ENCODE measurements at places on chromosomes 1 and 21.

- no peak for DNase-seq
Observed at GRCh38 chr1:165327538-165327937, 29.0 kb downstream of the LMX1A start.

DNA sequence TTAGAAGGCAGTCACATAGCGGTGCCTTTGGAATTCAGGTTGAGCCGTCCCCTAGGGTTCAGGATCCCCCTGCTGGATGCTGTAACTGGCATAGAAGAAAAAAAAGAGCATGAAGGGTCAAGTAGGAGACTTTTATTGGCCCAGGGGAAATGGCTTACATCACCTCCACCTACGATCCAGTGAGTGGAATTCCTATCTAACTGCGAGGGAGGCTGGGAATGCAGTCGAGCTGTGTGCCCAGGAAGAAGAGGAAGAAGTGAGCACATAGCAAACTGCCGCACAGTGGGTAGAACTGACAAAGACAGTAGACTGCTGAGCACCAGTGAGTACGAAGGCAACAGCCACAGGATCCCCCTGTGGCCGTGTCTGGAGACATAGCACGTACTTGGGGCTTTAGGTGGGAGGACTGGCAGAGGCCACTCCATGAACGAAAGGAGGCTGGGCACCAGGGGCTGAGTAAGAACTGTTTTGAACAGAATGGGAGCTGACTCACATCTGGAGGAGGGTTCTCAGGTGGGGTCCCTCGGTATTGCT is 79.2 kb downstream of the RNF220 start:
- no peak for DNase-seq

DNA sequence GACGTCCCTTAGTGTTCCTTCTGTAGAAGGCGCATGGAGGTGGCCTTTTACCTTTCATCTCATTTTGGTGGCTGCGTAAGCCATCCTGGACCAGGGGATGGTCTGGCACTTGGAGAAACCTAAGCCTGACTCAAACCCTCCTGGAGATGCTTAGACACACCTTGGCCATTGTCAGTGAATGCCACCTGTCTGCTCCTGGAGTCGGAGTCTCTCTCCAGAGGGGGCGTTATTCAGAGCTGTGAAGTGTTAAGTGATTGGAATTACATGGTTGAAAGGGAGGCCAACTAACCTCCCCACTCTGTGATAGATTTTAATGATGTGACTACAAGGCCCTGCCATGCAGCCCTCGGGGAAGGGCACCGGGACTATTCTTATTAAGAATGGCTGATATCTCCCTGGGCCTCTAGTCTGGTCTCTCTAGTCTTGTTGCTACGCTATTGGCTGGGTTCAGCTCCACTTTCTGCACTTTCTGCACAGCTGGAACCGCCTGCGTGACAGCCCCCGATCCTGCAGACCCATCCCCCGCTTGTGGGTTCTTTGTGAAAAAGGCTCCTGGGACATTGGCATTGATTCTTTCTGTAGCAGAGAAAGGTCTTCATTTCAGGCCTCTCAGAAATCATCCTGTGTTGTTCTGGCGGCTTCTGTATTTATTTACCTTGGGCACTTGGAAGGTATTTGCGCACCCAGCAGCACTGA is 4.2 kb downstream of the RASSF5 start:
- no peak for DNase-seq

DNA sequence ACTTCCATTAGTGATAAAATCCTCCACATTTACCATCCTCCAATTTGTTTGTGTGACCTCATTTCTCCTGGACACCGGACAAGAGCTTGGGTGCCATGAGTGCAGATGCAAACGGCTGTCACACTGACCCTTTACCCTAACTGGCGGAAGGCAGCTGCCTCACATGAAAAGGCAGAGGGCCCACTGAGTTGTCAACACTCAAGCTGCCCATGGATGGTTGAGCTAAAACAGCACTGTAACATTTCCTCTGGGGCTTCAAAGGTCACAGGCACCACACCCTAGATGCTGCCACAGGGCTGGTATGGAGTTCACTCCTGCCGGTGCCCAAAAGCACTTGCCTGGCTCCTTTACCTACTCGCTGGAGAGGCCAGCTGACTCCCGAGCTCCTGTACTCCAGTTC is 653.4 kb downstream of the KCNT2 start:
- DNase-seq, result no peak

- DNase-seq, result no peak
Observed at GRCh38 chr21:44929242-44929798, 8.6 kb upstream of the ITGB2 start.

- DNase-seq, result no peak
Observed at GRCh38 chr1:217622042-217622441, 8.8 kb downstream of the GPATCH2 start.

- DNase-seq, result no peak
Observed at GRCh38 chr1:150210706-150211105, 25.2 kb downstream of the ANP32E start.

- no peak for DNase-seq
Observed at GRCh38 chr1:22646384-22646783, 3.0 kb downstream of the C1QC start.

- DNase-seq, result no peak
Observed at GRCh38 chr1:244301595-244302130, 150.0 kb downstream of the ADSS2 start.

DNA sequence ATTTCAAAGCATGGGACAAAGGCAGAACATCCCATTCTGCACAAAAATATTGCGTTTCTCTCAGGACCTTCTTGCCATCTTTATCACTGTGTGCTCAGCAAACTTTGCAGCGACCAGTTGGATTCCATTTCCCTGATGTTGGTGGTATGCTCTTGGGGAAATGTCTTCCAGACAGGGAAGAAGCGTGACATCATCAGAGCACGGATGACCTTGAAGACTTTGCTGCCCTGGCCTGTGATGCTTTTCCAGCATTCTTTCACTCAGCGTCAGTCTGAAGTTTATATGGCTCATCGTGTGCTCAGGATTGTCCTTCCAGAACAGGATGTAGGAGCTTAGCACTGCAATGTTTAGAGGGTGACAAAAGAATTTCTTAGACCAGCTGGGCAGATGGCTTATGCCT is 131.4 kb upstream of the F3 start:
- DNase-seq, result no peak

GRCh38 chr1:48205522-48205921 is 17.0 kb upstream of the SLC5A9 start:
- DNase-seq, result no peak

DNA sequence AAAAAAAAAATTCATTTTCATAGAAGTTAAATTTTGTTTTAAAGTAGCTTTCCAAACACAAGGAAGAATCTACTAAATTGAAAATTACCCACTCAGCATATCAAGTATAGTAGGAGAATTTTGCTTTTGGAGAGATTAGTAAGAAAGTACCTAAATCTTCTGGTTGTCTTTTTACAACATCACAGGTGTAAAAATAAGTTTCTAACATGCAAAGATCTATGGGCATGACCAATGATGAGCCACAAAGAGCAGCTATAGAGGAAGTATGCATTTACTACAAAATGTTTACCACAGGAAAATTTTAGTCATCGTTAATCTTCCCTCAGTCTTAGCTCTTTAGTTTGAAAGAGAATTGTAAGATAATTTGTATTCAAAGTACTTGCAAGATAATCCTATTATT is 28.1 kb downstream of the ANGPTL3 start:
- DNase-seq, result no peak

DNA sequence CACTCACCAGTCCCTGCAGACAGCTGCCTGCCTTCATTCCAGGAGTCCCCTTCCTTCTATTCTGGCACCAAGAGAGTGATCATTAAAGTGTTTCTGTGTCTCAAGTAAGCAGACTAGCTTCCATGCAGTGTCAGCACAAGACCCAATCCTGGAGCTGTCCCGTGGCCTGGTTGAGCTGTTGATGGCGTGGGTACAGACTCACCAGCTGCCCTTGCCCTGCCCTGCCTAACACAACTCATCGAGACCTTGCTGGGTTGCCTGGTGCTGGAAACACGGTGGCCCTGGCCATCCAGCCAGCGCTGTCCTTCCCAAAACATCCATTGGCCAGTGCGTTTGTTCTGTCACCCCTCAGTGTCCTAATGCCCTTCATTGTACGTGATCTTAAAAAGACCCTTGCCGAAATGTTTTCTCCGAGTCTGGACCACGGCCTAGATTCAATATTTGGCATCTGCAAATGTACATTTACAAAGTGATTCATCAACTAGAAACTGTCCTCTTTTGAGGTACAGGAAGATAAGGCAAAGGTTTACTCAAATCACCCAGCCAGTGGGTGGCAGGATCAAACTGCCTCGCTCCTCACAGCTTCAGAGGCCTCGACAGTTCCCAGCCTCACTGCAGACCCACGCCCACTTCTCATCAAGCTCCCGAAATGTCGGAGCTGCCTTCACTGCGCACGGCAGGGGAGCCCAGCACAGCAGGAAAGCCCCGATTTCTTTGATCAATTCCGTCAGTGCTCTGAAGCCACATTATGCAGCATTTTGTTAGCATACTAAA is 494.2 kb downstream of the KIF26B start:
- DNase-seq, result no peak

DNA sequence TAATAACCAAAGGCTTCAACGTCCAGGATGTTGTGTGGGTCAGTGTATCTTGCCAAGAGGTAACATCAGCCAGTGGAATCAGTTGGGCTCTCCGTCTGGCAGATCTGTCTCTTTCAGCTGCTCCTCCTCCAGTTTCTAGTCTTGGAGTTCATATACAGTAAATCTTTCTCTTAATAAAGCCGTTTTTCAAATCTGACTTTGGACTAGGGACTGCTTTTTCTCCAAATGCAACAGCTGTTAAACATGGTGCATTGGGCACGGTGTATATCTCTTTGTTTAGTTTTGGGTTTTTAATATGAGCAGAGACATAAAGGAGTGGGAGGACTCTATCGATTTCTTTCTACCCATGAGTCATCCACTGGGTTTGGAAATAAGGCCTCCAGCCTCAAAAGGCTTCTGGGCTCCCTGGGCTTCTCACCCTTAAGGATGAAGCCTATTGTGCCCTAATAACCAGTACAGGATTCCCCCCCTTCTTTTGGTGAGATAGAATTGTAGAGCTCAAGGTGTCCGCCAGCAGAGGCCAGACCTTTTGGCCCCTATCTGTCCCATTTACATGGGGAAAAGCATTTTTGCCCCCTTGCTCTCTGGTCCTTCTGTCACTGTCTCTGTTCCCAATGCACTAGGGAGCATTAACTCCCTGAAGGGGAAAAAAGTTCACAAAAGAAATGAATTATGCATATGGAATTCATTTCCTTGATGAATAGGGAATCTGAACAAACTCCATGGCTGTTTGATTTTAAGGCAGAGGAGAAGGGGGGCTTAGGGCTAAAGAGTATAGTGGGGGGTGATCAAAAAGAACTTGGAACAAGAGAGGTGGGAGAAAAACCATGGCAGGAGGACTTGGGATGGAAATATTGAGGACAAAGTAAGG is 86.0 kb downstream of the PBX1 start:
- no peak for DNase-seq

GRCh38 chr1:33984906-33985565 is 121.2 kb downstream of the HMGB4 start:
- no peak for DNase-seq

GRCh38 chr1:32992489-32993323 is 28.1 kb upstream of the RNF19B start:
- no peak for DNase-seq

GRCh38 chr21:14452727-14453241 is 69.8 kb upstream of the HSPA13 start:
- DNase-seq, result no peak

DNA sequence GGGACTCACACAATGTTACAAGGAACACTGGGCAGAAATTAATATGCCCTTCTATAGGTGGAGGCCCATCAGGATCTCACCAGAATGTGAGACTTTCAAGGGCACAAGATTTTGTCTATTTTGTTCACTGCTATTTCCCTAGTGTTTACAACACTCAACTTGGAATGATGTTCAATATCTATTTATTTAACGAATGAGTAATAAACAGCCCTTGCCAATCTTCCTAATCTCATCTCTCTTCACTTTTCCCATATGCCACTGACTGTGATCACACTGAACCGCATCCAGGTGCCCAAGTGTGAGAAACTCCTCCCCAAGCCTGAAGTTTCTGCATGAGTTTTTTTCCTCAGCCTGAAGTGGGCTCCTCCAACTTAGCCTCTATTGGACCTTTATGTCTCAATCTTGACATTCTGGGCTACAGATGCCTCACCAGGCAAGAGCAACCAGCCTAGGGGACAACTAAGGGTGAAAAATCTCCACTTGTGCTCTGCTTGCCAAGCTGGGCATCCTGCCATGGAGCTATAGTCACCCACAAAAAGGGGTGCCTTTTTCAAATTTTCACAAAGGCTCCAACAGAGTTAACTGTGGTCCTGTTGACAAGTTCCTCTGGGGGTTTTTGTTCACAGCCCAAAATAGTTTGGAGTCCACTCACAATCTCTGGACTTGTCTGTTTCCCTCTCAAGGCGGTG is 105.6 kb downstream of the PLPP3 start:
- no peak for DNase-seq

DNA sequence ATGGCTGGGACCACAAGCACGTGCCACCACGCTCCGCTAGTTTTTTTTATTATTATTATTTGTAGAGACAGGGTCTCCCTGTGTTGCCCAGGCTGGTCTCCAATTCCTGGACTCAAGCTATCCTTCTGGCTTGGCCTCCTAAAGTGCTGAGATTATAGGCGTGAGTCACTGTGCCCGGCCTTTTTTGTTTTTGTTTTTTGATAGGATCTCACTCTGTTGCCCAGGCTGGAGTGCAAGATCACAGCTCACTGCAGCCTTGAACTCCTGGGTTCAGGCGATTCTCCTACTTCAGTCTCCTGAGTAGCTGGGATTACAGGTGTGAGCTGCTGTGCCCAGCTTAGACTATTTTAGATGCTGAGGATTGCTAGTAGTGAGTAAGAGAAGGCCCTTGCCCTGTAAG is 11.8 kb upstream of the RNF11 start:
- DNase-seq, result no peak

- no peak for DNase-seq
Observed at GRCh38 chr1:54679706-54680105, 36.0 kb upstream of the TTC4 start.

GRCh38 chr1:204093781-204094180 is 20.9 kb downstream of the SOX13 start:
- no peak for DNase-seq

- no peak for DNase-seq
Observed at GRCh38 chr1:73144311-73144710, 862.0 kb upstream of the NEGR1 start.

- DNase-seq, result no peak
Observed at GRCh38 chr1:156106624-156107488, 7.7 kb upstream of the LMNA start.

DNA sequence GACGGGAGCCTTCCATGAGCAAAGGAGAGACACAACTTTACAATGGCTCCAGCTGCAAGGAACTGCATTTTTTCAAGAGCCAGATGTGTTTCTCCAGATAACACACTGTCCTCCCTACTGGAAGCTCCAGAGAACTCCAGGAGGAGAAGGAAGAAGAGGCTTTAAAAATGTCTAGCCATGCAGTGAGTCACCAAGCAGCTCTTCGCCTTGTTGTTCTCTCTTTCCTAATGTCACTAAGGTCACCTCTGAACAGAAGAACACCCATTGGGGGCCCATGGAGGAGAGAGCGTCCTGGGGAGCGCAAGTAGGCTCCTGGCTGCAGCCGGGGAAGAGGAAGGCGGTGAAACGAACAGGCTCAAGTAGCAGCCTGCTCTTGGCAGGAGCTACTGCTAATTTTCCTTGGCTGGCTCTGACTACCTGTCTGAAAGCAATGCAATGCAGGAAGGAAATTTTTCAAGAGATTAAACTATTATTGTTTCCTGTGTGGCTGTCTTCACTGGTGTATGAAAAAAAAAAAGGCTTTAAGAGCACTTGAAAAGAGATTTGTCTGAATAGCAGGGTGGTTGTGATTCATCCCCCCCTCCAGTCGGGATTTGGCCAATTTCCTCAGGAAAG is 321.9 kb downstream of the SETD4 start:
- no peak for DNase-seq
